ENCODE measurements at places on chromosomes 7 and 10.

DNA sequence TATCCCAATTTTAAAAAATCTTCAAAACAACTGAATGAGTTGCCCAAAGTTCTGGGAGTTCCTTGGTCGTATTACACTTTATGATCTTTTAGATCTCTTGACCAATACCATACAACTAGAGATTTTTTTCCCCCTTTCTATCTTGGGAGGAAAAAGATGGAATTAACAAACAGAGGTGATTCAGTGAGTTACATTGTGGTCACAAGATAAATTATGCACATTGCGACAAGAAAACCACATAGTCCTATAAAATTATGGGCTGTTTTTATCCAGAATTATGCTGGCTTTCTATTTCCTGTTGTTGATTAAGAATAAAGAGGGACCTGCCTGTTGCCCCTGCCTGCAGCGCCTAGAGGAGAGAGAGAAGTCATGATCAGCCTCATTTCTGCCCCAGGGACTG, 8.2 kb upstream of the SGPL1 start:
- no peak for DNase-seq

GRCh38 chr10:77844177-77844576, 82.4 kb downstream of the DLG5 start:
- DNase-seq, result no peak

DNA sequence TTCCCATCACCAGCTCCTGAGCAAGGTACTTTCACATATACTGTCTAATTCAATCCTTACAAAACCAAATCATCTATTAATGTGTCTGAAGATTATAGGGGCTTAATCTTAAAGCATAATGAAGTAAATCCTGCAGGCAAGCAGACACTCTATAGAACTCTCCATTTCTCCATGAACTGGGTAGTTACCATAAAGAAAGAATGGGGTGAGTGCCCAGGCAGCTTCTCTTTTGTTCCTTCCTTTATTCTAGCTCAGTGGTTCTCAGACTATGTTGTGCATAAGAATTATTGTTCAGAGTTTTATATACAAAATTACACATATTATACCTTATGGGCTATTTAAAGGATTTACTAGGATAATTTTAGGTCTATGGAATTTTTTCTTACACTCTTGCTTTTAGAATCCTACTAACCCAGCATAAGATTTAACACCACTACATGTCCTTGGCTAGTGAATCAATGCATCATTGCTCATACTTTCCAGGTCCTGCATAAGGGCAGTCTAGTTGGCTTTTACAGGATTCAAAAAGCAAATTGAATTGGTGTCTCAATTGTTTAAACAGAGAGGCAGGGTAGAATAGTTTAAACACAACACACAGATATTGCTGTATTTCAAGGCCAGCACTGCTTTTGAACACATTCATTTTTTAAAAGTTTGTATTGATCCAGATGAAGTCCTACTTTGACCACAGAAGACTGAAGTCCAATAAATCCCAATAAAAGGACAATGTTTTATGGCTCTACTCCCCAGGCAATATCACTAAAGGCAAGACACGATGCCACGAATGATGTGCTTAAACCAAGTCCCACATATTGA, 12.9 kb downstream of the SGCE start:
- DNase-seq, result no peak

DNA sequence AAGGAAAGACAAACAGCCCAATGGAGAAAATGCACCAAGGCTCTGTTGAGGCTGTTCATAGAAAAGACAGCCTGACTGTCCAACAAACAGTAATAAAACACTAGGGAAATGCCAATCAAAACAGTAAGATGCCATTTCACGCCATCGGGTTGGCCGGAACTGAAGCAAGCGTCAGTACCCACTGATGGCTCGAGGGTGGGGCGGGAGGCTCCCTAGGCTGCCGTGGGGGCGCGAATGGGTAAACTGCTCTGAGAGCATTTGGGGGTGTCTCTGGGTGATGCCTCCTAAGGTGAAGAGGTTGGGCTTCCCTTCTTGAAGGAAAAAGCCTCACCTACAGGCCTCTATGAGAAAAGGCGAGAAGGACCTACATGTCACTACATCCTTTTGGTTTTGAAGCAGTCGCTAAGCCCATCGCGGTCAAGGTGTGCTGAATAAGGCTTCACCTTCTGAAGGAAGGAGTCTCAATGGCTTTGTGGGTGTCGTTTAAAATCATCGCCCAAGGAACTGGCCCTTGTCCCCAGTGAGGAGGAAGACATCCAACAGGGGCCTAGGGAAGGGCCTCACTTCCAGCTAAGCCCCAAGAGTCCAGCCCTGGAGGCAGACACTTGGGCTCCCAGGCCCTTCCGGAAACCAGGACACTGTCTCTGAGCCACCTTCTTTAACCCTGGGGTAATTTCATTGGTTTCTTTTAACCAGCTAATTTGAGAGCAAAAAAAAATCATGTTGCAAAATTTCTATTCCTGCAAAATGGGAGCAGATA, 98.5 kb upstream of the PPP2R2D start:
- no peak for DNase-seq

DNA sequence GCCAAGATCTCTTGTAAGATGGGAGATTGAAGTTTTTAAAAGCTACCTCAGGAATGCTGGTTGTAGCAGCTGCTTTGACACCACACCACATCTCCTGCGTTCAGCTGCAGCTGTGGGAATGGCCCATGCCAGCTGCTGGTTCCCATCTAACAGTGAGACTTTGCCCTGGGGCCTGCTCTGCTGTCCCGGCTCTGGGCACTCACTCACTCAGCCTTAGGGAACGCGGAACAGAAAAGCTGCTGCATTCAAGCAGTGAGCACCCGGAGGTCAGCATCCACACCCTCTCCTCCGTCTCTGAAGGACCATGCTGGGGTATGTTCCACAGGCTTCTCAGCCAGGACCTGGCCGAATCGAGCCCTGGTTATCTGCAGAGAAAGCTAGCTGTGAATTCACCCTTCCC, 197.1 kb upstream of the CXCL12 start:
- no peak for DNase-seq

DNA sequence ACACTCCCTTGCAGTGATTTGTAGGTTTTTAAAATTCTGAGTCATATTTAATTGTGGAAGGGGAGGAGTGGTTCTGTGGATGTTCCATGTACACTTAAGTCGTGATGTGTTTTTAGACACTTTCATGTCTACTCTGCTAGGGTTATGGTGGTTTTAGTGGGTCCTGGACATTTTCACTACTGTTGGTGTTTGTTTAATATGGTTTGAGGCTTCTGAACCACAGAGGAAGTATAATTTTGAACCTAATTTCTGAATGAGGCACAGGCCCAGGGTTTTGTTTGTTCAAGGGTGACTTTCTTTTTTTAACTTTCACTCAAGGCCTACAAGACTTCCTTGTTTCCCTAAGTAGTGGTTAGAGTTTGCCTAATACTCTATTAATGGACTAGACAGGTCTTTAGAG, 13.3 kb downstream of the SLC26A5 start:
- no peak for DNase-seq

DNA sequence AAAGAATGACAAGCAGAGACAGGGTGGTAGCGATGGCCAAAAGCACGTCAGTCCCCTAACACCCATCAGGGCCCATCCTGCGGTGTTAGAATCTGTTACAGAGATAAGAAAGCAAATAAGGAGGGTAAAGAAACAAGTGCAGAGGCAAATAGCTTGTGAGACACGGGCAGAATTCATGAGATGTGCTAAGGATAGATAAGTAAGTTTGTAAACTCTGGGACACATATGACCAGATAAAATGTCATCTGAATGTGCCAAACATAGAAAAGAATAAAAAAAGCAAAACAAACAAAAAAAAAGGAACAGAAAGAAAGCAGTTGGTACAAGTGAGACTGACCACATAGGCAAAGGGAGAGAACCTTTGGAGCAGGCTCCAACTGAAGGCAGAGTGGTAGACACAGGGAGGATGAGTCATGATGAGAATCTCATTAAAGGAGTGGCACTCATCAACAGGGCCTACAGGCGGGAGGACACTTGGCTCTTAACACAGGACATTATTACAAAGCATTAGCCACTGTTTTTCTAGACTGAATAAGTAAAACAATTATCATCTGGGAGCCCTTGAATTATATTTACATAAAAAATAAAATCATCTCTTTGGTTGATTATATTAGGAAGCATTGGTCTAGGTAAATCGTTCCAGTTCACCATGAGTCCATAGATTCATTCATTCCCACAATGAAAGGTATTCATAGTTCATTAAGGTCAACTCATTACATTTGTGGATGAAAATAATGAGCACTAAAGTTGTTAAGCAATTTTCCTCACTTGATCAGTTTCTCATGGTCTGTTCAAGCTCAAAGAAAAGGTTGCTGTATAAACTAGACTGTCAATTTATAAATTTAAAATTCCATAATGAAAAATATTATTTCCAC, 21.5 kb upstream of the EPHB6 start:
- no peak for DNase-seq

GRCh38 chr7:35015346-35015859, 21.9 kb downstream of the DPY19L1 start:
- peak; percentile 34 for DNase-seq

DNA sequence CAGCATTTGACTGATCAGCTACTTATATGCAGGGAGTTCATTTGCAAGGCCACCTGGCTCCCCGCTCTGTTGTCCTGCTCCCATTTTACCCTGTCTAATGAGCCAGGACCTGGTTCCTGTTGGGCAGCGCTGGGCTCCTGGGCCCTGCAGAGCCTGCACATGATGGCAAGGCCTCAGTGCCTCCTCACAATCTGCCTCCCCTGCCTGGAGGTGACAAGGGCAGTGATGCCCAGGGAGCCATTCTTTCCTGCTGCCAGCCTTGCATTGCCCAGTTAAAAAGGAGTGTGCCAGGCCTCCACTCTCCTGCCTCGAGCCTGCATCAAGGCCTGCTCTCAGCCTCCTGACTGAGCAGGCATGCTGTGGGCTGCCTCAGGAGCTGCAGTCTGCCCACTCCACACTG, 28.5 kb downstream of the CHAT start:
- DNase-seq, result no peak

DNA sequence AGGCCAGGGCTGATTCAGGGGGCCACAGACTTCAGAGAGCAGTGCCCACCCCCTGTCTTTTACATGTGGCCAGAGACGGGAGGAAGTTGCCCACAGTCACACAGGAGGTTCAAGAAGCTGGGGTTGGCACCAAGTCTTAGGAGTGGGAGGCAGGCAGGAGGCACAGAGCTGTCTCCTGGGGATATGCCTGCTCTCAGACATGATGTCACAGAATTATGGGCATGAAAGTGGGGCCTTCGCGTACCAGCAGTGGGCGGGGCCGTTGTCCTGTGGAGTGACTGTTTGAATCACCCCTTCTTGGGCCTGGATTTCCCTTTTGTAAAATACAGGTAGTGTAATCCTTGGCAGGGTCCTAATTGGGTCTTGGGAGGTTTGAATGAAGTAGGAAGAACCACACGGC, 81.2 kb upstream of the PPIF start:
- peak; percentile 43 for DNase-seq

DNA sequence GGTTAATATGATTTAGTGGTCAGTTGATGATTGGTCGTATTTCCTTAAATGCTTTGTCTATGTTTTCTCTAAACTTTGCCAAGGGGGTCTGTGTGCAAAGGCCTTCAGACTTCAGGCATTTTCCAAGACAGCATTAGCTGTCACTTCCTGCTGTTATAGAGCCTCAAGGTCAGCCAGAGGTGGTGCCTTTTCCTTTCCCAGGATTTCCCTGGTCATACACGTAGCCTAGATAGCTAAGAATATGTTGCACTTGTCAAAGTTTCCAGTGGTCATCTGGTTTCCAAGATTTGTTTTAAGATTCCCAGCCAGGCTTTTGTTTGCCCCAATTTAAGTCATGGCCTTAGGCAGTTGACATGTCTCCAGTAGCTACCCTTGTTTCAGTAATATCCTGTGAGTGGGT, 133.2 kb upstream of the IGFBP3 start:
- peak; percentile 73 for DNase-seq

- no peak for DNase-seq
These were observed 168.1 kb upstream of the PPP2R2D start for GRCh38 chr10:131732631-131733127.
